ENCODE measurements at places on chromosomes 5 and 9.
A peak's percentile ranks its signal among the peaks of the same experiment; 100 is the strongest.

DNA sequence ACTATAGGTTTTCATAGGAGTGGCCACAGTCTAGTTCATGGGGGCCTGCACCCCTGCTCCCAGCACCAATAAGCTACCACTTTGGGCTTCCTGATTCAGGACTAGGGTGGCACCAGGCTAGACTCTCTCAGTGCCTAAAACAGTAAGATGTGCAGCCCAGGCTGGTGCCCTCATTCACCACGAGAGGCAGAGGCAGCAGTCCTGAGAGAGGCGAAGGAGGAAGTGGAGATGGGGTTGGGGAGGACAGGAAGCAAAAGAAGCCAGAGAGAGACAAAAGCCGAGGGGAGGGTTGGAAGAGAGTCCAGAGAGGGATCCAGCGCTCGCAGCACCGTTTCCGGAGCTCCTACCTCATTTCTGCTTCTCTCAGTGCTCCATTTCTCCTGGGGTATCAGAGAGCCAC is 180.9 kb downstream of the MED10 start:
- DNase-seq = no peak

DNA sequence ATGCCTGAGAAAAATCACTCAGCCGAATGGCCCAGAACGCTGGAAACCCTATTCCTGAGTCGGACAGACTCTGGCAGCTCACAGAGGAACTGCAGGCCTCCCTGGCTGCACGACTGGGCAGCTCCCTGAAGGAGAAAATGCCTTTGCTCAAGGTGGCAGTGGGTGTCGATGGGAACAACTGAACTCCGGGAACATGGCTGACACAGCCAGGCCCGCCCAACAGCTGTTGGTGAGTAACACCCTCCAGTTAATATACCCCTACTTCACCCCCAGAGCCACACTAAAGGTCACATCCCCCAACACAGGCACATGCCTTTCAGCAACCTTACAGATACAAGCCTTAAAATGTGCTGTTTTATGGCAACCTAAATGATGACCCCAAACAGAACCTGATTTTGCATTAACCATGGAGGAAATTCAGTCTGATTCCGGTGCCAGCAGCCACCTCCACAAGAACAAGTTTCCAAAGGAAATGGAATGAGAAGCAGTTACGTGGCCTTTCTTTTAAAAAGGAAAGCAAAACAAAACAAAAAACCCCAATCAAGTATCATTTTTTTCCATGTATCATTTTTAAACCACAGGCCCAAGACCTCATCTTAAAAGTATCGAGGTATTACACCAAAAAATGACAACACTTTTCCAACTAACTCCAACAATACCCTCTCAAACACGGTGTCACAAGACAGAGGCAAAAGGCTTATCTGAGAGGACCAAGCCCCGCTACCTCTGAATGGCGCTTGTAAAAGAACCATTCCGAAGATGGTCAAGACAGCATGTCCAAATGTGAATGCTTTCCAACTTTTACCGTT is 3.1 kb downstream of the KLF9 start:
- no peak for DNase-seq

- no peak for DNase-seq
Observed at GRCh38 chr5:31827867-31828266, 188.9 kb downstream of the PDZD2 start.

- no peak for DNase-seq
Observed at GRCh38 chr9:77019236-77019925, at the start of gene FOXB2. FOXB2 (plus strand) TSS chr9:77019655; CDS start chr9:77019655, 0 bp downstream.

- DNase-seq = no peak
Observed at GRCh38 chr5:14932902-14933469, 61.4 kb upstream of the ANKH start.

- no peak for DNase-seq
Observed at GRCh38 chr9:110954822-110955291, 83.4 kb downstream of the LPAR1 start.

GRCh38 chr9:115194216-115194615 is 76.3 kb upstream of the TNC start:
- DNase-seq = no peak

DNA sequence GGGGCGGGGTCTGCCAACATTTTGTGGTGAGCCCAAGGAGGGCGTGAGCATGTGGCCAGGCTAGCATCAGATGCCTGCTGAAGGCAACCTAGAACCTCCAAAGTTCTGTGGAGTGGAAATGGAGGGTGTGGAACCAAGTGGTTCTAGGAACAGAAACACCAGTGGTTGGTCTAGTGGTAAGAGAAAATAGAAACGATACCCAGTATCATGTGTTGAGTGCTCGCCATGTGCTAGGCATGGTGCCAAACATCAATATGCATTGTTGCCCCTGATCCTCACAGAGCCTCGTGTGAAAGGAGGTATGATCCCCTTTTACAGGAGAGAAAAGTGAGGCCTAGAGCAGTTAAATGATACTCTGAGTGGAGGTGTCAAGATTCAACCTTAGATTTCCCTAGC is 31.5 kb upstream of the MVB12B start:
- no peak for DNase-seq

- DNase-seq = no peak
Observed at GRCh38 chr9:91116211-91116610, 245.5 kb downstream of the AUH start.

DNA sequence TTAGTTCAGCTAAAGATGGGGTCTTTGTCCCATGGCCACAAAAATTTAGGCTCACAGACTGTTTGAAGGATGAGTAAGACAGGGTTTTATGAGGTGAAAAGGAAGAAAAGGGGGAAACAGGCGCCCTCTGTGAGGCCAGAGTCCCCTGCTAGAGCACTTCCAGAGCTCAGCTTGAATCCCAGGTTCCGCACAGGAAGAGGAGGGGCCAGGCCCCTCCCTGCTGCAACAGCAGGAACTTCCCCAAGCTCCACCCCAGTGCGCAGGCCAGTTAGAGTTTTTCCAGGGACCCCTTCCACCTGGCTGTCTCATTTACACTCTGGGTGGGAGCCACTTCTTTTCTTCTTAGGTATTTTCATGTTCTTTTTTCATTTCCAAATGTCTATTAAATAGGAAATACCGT is 480.8 kb downstream of the PSAT1 start:
- no peak for DNase-seq

GRCh38 chr5:100493996-100494395 is 41.2 kb upstream of the FAM174A start:
- DNase-seq = no peak

DNA sequence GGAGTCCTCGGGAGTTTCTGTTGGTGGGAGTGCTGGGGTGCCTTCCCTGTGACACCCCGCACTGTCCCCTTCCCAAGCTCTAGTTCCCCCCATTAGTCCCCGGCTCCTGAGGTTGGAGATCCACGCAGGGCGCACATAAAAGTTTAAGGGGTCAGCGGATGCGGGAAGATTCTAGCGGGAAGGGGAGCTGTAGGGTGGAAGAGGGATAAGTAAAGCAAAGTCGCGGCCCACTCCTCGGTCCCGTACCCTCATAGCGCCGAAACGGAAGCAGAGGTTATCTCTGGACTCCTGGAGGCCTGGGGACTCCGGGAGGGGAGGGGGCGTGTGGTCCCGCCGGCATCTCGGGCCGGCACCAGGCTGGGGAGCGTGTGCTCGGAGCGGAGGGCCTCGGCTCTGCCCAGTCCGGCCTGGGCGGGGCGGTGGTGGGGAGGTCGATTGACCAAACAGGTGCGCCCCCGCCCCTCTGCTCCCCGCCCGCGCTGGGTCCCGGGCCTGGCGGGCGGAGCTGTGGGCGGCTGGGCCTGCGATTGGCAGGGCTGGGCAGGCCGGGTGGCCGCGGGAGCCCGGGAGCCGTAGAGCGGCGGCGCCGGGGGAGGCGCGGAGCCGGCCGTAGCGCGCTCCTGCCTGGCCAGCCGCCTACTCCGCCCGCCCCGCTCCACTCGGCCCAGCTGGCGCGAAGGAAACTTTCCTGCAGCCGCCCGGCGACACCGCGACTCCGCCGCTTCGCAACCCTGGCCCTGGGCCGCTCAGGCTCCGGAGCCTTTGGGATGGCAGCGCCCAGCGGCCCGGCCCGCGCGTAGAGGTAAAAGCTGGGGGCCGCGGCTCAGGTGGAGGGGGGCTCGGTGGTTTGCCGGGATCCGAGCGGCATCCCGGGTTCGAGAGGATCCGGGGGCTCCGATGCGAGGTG is 52.2 kb upstream of the DAB2IP start:
- peak; percentile 67 for DNase-seq

DNA sequence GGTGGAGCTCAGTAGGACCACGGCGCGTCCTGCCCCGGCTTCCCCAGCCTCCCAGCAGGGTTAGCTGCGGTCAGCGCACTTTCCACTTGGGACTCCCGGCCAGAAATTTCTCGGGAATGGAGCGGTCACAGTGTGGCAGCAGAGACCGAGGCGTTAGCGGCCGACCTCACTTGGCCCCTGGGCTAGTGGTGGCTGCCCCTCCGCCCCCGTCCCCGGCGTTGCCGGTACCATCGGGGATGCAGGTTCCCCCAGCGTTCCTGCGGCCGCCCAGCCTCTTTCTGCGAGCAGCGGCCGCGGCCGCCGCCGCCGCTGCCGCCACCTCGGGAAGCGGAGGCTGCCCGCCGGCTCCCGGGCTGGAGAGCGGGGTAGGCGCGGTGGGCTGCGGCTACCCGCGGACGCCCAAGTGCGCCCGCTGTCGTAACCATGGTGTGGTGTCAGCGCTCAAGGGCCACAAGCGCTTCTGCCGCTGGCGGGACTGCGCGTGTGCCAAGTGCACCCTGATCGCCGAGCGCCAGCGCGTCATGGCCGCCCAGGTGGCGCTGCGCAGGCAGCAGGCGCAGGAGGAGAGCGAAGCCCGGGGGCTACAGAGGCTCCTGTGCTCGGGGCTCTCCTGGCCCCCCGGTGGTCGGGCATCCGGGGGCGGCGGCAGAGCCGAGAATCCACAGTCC is 460 bp downstream of the DMRTA1 start:
- peak; percentile 81 for DNase-seq

DNA sequence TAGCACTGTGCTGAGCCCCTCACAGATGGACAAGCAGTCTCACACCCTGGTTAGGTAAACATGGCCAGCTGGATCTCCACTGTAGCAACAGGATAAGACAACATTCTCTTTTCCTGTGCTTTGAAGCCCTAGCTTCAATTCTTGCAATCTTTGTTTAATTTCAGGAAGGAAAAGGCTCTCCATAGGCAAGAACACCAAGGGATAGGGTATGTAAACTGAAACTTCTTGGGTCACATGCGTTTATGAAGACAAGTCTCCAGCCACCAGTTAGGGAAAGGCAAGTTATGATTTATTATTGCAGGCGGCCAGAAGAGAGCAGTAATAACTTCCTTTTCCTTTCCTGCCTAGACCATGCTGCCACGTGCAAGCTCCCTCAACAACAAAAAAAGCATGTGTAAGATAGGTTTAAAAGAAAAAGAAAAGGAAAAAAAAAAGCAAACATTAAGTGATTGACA is 50.1 kb upstream of the POU5F2 start:
- DNase-seq = no peak

DNA sequence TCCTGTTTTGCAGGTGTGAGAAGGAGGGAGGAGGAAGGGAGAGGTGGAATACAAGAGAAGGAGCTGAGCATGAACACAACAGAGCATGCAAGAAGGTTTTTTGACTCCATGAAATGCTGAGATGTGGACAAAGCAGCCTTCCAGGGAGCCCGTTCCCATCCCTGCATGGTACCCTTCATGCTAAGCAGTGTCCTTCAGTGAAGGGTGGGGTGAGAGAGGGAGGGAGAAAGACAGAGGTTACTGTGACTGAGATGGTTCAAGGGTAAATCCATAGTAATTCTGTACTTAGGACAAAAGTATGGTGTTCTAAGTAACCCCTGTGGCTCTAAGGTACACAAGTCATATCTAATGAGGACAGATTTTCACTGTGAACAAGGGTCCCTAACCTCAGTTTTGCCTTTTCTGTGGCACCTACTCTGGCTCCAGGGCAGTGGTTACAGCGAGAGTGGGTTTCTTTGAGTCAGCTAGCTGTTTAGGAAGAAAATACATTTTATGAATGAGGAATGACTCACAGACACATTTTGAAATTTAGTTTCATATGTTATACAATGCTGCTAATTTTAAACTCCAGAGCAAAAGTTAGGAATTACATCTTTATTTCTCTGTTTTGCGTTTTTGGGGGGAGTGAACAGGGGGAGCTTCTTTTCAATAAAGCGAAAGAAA is 184.9 kb upstream of the SLC12A2 start:
- no peak for DNase-seq

GRCh38 chr5:16508730-16509531 is 43.3 kb upstream of the ZNF622 start:
- no peak for DNase-seq

- no peak for DNase-seq
Observed at GRCh38 chr9:79111653-79112052, 460.1 kb upstream of the TLE4 start.

DNA sequence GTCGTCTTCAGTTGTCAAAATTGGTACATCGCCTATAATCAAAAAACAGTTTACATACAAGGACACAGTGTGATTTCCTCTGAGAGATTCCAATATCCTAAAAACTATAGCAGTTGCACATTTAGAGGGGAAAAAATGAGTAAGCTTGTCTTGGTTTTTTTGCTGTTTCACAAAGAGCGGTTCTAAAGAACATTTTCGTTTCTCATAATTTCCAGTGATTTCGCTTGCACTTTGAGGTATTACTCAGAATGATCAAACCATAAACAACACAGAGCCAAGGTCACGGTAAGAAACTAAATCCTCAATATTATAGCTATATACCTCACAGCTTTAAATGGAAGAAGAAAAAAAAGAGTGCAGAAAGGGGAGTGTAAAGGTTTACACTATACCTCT is 861 bp downstream of the MTX3 start:
- no peak for DNase-seq

DNA sequence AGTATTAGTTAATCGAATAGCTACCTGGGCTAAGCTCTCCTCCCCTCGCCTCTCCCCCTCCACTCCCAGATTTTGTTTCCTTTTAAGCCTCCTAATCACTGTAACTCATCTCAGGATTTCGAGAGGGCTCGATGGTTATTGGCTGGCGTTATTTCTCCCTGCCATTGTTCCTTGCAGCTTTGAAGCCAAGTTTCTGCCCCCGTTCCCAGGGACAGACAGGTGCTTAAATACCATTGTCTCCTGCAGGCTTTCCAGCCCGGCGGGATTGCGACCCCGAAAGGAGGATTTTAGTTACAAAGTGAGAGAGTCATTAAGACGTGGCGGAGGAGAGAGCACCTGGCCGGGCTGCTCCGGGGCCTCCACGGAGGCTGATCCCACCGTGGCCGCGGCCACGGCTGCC is 46.2 kb downstream of the ASS1 start:
- DNase-seq = no peak

DNA sequence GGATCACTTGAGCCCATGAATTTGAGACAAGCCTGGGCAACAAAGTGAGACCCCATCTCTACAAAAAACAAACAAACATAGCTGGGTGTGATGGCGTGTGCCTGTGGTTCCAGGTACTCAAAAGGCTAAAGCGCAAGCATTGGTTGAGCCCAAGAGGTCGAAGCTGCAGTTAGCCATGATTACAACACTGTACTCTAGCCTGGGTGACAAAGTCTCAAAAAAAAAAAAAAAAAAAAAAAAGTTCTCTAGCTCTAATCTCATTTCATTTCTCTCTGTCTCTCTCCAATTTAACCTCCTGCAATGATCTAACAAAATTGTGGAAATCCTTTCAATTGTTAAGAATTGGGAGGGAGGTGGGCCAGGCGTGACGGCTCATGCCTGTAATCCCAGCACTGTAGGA is 33.3 kb downstream of the LPAR1 start:
- no peak for DNase-seq

GRCh38 chr5:176901260-176902101 is 2.3 kb upstream of the HK3 start:
- DNase-seq = no peak

GRCh38 chr5:88666761-88667495 is 216.1 kb downstream of the MEF2C start:
- DNase-seq = no peak
